ENCODE measurements at places on chromosomes 5 and 9. TPM values are rescaled to one million over a fixed set of nuclear protein-coding genes. Genes with fewer than 3 reads are reported as not detected.

DBH gene
- total RNA-seq, result not detected

GRIN1 gene
- 0.13 TPM for total RNA-seq

PCDHGA9 gene
- total RNA-seq, result 6.1 TPM

ZFR gene
- 38.8 TPM for total RNA-seq

GABBR2 gene
- under 0.01 TPM for total RNA-seq

SMIM33 gene
- not detected for total RNA-seq

TPM2 gene
- total RNA-seq, result 217 TPM

CARTPT gene
- total RNA-seq, result not detected

IFNA21 gene
- not detected for total RNA-seq

LVRN gene
- total RNA-seq, result 0.49 TPM

ARL10 gene
- 15.3 TPM for total RNA-seq

GPRIN1 gene
- total RNA-seq, result 7.6 TPM

CTNND2 gene
- under 0.01 TPM for total RNA-seq

OR1L4 gene
- not detected for total RNA-seq

LCN1 gene
- total RNA-seq, result not detected

PCDHGA11 gene
- 10.4 TPM for total RNA-seq

GCNT4 gene
- total RNA-seq, result 1.1 TPM

NMUR2 gene
- total RNA-seq, result 0.16 TPM

TNPO1 gene
- total RNA-seq, result 73.9 TPM

PCDHGB5 gene
- total RNA-seq, result 15.8 TPM

CAAP1 gene
- 13.0 TPM for total RNA-seq

LTC4S gene
- not detected for total RNA-seq
